ENCODE measurements at places on chromosomes 11 and 22.

DNA sequence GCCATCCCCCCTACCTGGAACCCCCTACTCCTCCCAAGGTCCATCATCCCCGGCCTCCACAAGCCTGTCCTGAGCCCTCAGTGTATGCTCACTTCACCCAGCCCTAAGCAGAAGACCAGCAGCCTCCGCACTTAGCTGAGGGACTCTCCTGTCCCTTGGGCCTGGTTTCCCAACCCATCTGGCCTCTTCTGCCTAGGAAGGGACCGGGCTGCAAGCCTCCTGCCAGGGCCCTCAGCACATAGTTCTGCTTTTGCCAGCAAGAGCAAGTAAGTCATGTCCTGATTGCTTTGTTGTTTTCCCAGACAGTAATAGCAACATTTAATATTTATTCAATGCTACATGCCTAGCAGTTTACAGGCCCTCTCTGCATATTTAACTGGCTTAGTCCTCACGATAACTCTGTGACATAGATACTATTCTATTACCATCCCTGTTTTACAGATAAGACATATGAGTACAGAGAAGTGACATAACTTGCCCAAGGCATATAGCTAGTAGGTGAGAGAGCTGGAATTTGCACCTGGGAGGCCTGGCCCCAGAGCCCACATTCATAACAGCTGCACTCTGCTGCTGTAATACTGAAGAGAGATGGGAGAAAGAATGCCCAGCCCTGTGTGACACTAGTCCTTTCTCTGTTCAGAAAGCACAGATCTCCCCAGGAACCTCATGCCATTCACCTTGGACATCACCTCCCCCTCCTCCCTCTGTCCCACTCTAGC is 139.2 kb downstream of the PARVA start:
- no peak for DNase-seq

DNA sequence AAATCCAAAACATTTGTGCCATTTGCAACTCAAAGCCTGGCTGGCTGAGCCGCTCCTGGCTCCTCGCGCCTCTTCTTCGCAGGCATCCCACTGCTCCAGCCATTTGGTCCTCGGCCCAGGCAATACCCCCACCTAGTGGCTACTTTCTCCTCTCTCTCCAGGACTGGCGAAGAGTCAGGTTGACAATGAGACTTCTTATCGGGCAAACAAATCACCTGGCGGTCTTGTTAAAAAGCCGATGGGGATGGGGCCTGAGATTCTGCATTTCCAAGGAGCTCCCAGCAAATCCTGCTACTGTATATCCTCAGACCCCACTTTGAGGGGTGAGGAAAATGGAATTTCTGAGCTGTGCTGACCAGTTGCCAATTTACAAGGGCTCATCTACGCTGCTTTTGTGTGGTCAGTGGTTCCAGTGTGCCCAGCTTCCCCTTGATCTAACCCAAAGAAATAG is 89.0 kb downstream of the ISX start:
- DNase-seq: peak; percentile 55

GRCh38 chr11:61683961-61684869 is 4.0 kb downstream of the DAGLA start:
- no peak for DNase-seq

DNA sequence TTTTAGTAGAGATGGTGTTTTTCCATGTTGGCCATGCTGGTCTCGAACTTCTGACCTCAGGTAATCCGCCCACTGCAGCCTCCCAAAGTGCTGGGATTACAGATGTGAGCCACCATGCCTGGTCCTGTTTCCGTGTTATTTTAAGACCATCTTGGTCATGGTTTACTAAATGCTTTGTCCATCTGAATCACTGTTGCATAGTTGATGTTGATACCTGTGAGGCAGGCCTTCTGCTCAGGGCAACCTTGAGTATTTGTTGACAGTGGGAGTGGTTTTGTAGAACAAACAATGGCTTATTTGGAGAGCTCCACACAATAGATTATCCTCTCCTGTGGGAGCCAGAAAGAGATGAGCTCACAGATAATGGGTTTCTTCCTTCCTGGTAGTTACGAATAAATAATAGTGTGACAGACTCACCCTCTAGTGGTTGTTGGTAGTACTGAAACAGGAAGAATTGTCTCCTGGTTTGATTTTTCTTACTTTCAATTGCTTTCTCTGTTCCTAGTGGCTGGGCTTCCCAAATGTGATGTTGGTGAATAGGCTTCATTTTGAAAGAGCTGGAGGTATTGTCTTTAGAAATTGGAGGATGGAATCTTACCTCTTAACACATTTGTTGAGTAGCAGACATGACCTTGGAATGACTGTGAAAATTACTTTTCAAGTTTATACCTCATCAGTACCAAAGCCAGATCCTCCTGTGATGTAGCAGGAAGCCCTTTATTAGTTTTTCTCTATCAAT is 39.0 kb downstream of the CTNND1 start:
- DNase-seq: peak; percentile 86

- no peak for DNase-seq
Observed at GRCh38 chr22:27331526-27332281, 469.9 kb downstream of the MN1 start.

- DNase-seq: no peak
Observed at GRCh38 chr11:69209421-69210309, 53.9 kb downstream of the SMIM38 start.

DNA sequence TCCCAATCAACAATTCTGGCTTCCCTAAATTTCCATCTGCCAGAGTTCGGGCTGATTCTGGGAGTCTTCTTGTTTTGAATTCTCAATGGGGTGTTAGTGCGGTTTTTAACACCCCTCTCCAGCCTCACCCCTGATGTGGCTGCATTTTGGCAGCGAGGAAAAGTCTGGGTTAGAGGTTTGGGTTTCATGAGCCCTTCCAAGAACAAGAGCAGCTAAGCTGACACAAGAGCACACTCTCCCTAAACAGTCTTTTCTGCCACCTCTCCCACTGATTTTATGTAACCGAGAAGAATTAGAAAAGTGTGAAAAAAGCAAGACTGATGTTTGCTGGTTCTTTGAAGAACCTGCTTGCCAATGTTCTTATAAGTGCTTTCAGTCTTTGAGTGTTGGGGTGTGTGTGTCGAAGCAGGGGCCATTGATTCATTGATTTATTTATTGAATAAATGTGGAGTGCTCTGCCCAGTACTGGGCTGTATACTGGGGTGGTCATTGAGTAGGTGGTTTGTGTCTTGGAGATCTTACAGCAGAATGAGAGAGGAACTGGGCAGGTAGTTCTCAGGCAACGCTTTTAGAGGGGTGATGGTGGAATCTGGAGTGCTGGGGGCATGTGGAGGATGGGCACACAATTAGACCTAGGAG is 101.5 kb downstream of the TRAF6 start:
- no peak for DNase-seq

DNA sequence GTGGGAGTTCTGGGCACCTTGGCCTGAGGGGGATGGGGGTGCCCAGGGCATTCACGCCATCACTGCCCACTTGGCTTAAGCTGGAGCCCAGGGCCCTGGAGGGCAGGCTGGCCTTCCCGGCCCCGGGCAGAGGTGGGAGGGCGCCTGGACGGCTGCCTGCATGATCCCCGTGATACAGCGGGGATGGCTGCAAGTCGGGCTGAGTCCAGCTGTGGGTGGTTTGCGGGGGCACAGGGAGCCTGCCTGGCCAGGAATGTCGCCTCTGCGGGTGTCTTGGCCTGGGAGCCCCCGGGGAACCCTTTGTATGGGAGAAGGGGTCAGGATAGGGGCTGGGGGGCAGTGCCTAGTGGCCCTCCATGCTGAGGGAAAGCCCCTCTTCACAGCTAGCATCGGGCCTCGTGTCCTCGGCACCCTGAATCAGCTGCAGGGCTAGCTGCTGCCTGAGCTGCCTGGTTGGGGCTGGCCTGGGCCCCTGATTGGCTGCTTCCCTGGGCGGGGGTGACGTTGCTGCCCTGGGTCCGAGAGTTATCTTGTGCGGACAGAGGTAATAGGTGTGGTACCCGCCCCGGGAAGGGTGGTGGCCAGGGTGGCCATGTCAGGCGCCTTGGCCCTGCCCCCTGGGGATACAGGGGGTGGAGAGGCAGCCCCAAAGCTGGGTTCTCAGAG is 8.3 kb downstream of the BRSK2 start:
- no peak for DNase-seq

DNA sequence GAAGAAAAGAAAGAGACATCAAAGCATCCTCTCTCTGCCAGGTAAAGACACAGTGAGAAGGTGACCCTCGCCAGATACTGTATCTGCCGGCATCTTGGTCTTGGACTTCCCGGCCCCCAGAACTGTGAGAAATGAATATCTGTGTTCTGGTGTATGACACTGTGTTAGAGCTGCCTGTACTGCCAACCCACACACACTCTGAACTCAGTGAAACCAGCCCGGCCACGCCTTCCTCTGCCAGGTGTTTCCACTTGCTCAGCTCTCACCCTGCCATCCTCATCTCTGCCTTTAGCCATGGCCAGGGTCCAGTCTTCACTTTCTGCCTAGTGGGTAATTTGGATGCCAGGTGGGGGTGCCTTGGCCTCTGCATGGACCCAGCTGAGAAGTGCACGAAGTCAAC is 24.0 kb downstream of the CBX7 start:
- DNase-seq: no peak

DNA sequence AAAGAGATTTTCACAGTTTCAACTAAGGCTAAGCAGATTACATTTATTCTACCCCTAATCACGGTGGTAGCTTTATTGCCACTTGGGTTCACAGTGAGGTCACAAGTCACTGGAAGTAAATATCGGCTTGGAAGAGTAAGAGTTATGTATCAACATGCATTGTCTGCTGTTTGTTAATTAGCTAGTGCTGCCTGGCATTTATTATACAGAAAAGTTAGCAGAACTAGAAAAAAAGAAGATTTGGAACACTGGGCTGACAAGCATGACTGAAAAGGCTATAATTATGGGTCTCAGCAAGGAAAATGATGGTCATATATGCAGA is 13.7 kb upstream of the RAB38 start:
- no peak for DNase-seq

DNA sequence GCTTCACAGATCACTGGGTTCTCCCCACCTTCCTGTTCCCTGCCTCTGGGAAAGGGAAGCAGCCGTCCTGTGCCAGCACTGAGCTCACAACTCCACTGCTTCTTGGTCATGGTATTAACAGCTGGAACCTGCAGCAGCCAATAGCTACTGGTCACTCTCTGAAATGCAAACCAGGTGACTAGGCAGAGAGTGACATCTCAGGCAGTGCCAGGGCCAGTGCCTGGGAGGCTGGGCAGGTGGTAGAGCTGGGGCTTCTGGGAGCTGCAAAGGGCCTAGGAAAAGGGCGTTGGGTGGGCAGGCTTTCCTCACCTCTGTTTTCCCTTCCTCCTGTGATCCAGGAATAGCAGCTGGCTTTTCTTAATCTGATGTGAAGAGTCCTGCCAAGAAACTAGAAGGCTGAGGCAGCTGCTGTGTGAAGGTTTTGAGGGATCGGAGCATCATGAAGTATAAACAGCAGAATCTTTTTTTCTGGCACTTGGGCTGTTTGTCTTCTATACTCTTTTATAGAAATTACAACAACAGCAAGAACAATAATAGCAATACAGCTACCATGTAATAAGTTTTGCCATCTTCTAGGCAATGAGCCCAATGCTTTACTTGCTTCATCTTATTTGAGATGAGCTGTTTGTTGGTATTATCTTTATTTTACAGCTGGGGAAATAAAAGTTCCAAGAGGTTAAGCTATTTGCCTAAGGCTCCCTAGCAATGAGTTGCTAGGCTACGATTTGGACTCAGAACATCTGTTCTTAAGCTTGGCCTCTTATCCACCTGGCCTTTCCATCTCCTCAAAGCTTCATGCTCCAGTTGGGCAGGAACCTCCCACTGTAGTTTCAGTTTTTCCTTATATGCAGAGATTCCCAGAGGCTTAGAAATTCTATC is 22.0 kb upstream of the CD44 start:
- DNase-seq: no peak

DNA sequence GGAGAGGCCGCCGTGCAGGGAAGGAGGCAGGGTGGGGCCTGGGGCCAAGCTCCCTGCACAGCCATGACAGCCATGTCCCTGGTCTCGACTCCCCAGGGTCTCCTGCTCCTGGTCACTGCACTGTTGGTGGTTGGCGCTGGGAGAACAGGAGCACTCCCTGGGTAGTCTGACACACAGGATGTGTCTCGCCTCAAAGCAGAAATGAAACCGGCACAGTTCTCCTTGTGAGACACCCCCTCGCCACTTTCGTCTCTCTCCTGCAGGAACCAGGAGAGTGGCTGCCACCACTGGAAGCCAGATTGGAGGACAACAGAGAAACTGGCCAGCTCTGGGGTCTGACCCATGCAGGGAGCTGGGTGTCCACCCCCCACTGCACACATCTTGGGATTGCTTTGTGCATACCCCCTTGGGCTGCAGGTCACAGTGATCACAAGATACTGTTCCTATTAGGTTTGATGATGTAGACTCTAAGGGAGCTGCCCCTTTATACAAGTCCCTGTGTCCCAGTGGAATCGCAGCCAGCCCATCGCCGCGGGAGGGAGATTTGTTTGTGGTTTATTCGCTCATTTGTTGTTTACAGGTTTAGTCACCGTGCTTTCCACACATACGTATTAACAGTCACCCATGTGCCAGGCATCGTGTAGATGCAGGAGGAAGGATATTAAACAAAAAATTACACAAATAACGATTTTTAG is 27.0 kb upstream of the YWHAH start:
- DNase-seq: no peak

- no peak for DNase-seq
Observed at GRCh38 chr22:39444247-39444800, 12.5 kb upstream of the MGAT3 start.

- no peak for DNase-seq
Observed at GRCh38 chr11:92224407-92225124, at the start of gene FAT3. Gene FAT3, plus strand, starts transcription at chr11:92224818. Its CDS starts 127,295 bp downstream, at chr11:92352113.

DNA sequence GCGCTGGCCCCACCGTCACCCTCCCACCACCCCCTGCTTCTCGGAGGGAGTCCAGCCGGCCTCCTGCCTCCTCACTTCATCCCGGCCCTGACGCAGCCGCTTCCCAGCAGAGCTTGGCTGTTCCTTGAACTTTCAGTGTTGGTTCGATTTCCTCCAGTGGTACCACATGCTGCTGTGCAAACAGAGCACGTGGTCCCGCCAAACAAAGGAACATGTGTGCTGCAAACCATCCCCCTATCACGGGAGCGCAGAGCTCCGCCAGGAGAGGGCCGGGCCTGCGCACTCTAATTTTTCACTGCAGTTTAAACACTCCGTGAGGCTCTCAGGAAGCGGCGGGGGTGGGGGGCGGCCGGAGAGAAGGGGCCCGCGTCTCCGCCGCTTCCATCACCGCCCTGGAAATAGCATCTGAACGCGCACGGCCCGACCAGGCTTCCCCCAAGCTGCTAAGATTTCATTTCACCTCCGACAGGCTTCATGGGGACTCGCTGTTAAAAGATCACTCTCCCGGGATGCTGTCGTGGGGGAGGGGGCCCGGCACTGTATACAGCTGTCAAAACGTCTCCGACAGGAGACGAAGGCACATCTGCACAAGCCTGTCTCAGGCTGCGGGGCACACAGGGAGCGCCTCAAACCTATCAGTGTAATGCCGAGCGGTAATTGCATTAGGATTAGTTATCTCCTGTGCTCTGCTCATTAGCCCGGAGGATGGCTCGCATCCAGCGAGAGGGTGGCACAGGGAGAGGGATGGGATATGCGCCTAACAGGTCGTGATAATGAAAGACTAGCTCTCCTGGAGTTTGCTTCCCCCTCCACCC is 269.9 kb upstream of the SORL1-AS1 start:
- no peak for DNase-seq

- DNase-seq: no peak
Observed at GRCh38 chr11:44322243-44322642, 12.3 kb upstream of the ALX4 start.

All from LoVo (cell line).